ENCODE measurements at places on chromosomes 7 and 10. TPM values are rescaled to one million over a fixed set of nuclear protein-coding genes. Genes with fewer than 3 reads are reported as not detected.

DNA sequence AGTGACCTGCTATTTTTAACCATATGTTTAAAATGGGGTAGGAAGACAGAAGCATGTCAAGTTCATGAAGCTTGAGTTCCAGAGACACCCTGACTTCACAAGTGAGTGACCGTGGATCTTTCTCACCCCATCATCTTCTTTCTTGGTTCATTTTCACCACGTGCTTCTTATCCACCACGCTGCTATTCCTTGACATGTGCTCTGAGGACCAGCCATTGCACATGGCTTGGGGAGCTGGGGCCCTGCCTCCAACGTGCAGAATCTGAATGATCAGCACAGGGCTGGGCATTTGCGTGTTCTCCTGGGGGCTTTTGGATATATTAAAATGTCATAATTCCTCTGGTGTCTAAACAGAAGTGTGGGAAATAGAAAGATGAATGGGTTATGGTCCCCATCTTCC, 25.0 kb upstream of the GTPBP4 start:
- H3K4me3 ChIP-seq = no peak overlapping the region
- no peak overlapping the region for H3K27ac ChIP-seq
- no peak for DNase-seq

DNA sequence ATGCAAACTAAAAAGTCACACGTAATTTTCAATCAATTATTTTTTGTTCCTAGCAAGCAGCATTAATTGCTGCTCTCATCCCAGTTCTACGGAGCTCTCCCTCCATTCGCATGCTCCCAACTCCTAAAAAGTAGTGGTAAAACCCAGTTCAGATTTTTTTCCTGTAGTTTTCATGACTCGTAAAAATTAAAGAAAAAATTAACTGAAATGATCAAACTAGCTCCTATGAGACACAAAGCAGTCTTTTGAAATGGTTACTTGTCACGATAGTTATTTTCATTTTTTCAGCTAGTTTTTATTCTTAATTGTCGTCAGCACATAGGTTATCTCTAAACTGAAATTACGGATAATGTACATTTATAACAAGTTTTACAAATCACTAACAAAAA, 1.8 kb downstream of the HNRNPA2B1 start:
- H3K4me3 ChIP-seq = peak overlapping the region; percentile 98
- H3K27ac ChIP-seq = peak overlapping the region; percentile 100
- no peaks in the 10 kb centered on the region for H3K27me3 ChIP-seq
- H3K36me3 ChIP-seq = peaks cover 32% of the 10 kb centered on the region
- H3K4me1 ChIP-seq = peaks cover 51% of the 10 kb centered on the region

The SGCE gene
- total RNA-seq = 131 TPM

The SPDYE9 gene
- not detected for total RNA-seq
